ENCODE measurements at places on chromosomes 2 and 18.

- DNase-seq, result no peak
Measured at GRCh38 chr2:127004893-127005600, 101.9 kb downstream of the BIN1 start.

- DNase-seq, result no peak
Measured at GRCh38 chr2:62923242-62923641, 127.4 kb upstream of the OTX1 start.

GRCh38 chr18:61992923-61993322, 100.1 kb upstream of the RNF152 start:
- DNase-seq, result no peak

DNA sequence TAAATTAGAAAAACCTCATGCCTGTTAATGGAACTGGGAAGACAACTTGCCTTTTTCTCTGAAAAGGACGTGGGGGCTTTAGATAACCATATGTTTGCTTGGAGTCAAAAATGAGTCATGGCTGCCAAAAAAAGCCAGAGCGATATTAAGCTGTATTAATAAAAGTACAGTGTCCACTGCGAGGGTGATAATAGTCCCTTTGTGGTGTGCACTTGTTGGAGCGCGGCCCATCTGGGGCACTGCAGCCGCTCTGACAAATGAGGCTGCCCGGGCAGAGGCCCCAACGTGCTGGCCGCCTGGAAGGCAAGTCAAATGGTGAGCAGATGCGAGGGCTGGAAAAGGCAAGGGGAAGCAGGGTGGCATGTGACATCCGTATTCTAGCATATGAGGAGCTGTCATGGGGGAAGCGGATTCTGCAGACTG, 103.3 kb upstream of the NCK2 start:
- no peak for DNase-seq

DNA sequence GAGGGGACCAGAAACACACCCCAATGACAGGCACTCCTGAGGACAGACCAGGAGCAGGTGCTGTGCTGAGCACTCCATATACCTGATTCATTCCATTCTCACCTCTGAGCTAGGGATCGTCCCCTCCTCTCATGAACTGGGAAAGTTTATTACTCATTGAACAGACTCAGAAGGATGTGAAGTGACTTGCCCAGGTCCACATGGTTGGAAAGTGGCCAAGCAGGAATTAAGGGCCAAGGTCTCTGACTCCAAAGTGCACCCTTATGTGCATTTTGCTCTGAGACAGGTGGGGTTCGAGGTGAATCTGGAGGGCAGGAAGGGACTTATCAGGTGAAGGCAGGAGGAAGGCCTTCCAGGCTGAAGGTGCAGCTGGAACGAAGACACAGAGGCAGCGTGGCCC, 25.1 kb upstream of the PLB1 start:
- no peak for DNase-seq

GRCh38 chr18:3808985-3809780, 359.2 kb downstream of the TGIF1 start:
- DNase-seq, result no peak

- DNase-seq, result no peak
Measured at GRCh38 chr18:59885579-59886163, 14.1 kb upstream of the PMAIP1 start.

DNA sequence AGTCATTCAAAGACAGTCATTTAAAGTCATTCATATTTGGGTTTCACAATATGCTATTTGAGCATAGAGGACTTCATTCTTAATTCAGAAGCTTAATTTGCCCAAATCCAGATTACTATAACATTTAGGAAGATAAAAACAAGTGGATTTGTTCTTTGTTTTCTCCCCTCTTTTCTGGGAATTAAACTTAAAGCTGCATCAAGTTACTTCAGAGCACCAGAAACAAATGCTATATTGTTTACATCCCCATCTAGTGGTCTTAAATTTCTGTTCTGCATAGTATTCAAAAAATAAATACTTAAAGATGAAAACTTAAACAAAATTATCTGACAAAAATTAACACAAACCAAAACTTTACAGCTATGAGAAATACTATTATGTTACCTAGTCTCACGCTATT, 34.7 kb upstream of the MARCHF7 start:
- DNase-seq, result no peak

DNA sequence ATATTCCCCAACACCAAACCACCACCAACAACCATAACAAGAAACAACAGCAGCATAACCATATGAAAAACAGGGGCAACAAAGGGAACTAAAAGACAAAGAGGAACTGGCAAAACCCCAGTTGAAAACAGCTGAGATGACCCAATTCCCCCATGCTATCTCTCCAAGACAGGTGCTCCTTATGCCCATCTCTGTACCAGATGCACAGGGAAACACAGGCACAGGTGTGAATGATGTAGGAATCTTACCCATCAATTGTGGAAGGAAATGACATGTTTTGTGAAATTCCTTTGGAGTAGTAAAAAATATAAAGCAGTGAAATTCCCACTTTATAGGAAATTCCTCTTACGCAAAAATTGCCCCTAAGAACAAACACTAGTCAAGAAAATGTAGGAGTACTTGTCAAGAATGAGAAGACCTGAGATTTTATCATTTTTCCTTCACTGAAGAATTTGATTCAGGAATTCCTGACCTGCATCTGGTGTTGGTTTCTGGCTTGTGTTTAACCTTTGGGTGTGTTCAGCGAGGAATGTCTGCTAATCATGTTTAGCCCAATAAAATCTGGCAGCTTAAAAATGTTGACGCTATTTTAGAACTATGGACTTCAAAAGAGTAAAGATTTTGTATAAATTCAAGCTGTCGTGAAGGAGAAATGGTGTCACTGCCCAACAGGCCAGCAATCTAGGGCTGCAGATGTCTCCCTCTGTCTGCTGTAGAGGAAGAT, 67.7 kb upstream of the ARHGAP28 start:
- no peak for DNase-seq

DNA sequence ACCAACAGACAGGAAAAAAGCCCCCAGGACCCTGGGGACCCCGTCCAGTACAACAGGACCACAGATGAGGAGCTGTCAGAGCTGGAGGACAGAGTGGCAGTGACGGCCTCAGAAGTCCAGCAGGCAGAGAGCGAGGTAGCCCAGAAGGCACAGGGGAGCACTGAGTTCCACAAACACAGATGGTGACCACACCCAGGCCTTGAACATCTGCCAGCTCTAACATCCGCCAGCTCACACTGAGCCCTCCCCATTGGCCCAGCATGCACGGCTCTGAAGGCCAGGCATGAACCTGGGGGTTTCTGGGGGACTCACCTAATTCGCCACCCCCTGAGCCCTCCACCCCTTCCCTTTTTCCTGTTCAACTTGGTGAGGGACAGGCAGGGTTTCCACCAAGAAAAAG, 25.6 kb upstream of the PRLH start:
- no peak for DNase-seq

DNA sequence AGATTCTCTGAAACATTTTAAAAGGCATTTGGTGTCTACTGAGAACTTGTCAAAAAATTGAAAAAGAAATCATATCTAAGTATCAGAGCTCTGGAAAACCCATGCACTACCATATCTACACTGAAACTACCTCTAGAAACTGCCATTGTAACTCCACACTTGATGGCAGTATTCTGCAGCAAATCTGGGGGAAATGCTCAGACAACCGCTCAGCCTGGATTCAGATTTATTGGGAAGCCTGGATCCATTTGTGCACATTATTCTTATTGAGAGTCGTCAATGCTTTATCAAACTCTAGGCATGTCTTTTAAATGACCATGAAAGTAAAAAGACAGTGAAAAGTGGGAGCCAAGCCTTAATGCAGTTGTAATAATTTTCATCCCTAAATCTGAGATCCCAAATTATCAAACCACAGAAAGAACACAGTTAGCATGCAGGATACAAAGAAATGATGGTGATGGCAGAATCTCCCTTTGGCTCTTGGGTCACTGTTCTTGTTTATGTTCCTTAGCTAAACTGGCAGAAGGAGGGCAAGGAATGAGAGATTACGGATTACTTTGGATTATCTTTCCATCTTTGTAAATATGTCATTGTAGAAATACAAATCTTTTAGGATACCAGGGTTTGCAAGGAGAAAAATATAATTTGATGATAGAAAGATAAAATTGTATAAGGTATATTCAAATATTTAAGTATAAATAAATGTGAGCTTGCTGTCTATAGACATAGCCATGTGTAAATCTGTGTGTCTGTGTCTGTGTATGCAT, 512.1 kb upstream of the SYT4 start:
- DNase-seq, result no peak

DNA sequence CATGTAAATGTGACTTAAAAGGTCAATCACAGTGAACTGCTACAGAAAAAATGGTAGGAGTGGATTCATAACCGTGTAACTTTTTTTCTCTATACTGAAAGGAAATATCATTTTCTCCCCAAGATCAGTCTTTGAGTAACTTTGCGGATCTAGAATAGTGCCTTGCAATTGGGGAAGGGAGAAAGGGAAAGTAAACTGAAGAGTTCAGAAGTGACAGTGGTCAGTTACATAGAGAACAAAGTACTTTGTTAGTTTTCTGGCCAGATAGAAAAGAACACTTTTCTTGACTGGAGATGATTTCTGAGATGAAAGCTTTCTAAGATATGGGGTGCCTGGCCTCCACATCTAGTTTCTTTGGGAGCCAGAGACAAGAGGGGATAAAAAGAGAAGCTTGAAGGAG, 26.6 kb downstream of the PARD3B start:
- DNase-seq, result no peak

DNA sequence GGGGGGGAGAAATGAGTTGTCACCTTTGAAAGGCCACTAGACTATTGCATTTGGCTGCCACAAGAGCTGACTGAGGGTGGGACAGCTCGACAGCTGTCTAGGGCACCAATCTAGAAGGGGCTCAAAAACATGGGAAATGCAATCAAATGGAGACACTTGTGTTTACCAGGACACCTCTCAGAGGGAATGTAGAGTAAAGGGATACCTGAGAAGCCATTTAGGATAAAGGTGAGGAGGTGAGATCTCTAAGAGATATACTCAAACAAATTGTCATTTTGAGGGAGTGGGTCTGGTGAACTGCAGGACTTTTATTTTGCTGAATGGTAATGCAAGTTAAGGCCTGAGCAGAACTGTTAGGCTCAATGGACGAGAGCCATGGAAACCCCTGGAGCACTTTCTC, 159.8 kb downstream of the DDX1 start:
- DNase-seq, result no peak

- DNase-seq, result peak; percentile 15
Measured at GRCh38 chr2:75431763-75432162, 129.0 kb downstream of the EVA1A start.

DNA sequence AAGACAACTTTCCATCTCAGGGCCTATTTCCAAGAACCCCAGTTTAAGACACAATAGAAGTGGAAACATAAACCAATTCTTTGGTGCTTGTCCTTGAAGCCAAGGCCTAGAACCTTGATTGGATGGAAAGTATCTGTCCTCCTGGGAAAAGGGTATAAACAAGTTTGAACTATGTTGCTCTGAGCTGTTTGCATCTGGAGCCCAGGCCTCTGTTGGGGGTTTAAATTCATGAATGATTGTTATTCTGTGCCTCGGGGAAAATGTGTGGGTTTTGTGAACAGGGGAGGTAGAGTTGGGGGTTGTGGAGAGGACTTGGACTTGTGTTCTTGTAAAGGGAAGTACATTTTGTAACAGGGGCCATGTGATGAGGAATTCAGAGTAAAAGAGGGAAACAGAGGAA, 406.1 kb downstream of the SLC4A3 start:
- no peak for DNase-seq

DNA sequence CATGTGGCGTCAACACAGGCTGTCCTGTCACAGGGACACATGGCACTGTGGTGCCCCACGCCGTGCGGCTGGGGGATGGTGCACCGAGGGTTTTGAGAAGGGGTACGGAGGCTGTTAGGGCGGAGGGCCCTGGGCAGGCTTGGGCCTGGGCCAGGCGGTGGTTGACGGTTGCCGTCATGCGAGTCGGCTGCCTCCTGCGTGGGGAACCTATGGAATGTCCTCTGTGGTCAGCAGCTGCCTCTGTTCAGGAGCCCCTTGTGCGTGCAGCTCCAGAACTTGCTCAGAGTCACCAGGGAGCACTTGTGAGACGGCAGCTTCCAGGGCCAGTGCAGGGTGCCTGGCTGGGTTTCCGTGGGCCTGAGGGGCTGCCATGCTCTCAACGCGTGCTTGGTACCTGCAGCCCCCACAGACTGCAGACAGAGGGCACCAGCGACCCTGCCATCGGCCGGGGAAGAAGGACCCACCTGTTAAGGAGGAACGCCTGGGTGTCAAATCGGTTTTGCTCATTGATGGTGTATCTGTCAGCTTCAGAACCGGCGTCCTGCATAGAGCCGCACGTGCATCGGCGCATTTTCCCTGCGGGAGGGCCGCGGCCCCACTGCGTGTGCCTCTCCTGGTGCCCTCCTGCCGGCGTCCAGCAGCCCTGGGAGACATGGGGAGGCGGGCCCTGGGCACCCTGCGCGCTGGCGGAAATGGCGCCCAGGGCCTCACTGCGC, 10.0 kb upstream of the D2HGDH start:
- no peak for DNase-seq

GRCh38 chr2:50865235-50865634, 166.7 kb downstream of the NRXN1 start:
- DNase-seq, result no peak

- DNase-seq, result no peak
Measured at GRCh38 chr18:55268628-55269275, 309.5 kb upstream of the CCDC68 start.

DNA sequence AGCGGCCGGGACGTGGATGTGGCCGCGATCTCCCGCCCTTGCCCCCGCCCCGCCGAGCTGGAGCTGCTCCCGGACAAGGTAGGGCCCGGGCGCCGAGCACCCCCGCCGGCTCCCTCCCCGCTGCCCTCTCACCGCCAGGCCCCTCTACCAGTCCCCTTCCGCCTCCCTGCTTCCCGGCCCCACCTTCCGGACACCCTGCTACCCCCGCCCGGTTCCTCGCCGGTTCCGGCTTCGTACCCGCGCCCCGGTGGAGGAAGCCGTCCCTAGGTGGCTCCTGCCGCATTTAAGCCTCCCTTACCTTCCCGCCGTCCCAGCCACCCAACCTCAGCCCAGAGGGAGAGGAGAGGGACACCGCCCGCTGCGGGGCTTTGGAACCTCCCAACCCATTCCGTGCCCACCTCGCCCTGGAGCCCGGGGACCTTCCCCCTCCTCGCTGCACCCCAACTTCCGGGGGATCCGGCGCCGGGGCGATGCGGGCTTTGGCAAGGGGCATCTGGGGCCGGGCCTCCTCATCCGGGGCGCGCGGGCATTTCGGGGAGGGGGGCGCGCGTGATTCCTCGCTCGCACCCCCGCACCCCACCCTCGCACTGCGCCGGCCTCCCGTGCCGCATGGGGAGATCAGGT, 475 bp downstream of the B3GNT2 start:
- DNase-seq, result peak; percentile 75
